ENCODE measurements at places on chromosomes 1 and 21. TPM values are rescaled to one million over a fixed set of nuclear protein-coding genes. Genes with fewer than 3 reads are reported as not detected.

- H3K4me1 ChIP-seq: peaks cover 9% of the 10 kb centered on the region
- H3K27me3 ChIP-seq: no peaks in the 10 kb centered on the region
- no peaks in the 10 kb centered on the region for H3K36me3 ChIP-seq
Observed at GRCh38 chr1:47572731-47573430, 135.0 kb downstream of the FOXD2 start.

- H3K27ac ChIP-seq: no peak overlapping the region
- no peak for DNase-seq
- no peaks in the 10 kb centered on the region for H3K36me3 ChIP-seq
- no peaks in the 10 kb centered on the region for H3K4me1 ChIP-seq
Observed at GRCh38 chr1:97565886-97566285, 354.9 kb downstream of the DPYD start.

DNA sequence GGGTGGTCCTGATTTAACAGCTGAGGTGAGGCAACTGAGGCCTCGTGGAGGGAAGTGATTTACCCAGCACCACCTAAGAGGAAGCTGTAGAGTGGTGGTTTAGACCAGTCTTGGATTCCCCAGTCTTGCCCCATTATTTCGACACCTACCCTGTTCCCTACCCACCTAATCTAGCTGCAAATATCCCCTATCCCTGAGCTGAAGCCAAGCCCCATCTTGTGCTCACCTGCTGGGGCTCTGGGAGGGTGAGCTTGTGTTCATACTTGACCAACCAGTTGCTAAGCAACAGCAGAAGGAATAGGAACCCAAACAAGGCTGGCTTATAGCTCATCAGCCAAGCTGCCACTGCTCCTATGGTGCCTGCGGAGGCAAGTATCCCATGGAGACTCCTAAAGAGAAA is 2.0 kb downstream of the TEX46 start:
- no peaks in the 10 kb centered on the region for H3K27me3 ChIP-seq
- no peaks in the 10 kb centered on the region for H3K4me1 ChIP-seq
- DNase-seq: no peak
- no peak overlapping the region for H3K27ac ChIP-seq
- H3K36me3 ChIP-seq: no peaks in the 10 kb centered on the region

The DCDC2B gene
- not detected for total RNA-seq

The NCF2 gene
- total RNA-seq: 5.0 TPM

DNA sequence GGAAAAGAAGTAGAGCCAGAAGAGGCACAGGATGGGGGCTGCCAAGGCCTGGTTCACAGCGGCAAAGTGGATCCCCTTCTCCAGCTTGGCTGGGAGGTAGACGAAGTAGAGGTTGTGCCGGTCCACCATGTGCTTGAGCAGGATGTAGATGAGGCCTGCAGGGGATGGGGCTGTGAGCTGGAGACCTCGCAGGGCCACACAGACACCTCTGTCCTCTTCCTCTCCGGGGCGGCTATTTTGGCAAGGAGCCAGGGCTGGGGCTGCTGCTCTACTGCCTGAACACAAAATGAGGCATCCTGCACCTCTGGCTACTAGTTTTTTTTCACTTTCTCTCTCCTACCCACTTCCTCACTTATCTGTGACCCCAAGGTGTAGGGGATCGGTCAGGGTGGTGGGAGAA is 32.3 kb downstream of the TMEM63A start:
- H3K4me3 ChIP-seq: no peak overlapping the region
- H3K27me3 ChIP-seq: no peaks in the 10 kb centered on the region
- no peak overlapping the region for H3K27ac ChIP-seq
- DNase-seq: no peak
- H3K36me3 ChIP-seq: peaks cover 48% of the 10 kb centered on the region
- H3K4me1 ChIP-seq: peaks cover 3% of the 10 kb centered on the region

DNA sequence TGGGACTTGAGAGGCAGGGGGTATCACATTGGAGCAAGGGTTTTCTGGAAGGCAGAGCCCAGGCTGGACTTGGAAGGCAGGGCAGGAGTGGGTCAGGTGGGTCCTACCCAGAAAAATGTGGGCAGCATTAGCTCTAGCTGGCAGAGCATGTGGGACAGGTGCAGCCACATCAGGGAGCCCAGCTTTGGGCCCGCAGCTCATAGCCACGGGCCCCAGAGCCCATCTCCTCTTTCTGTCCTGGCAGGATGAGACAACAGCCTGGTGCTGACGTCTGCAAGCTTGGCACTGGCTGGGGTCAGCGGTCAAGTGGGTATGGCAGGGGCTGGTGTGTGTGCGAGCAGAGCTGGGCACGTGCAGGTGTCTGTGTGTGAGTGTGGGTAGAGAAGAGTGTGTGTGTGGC is 154.7 kb downstream of the GRIK3 start:
- no peak overlapping the region for H3K27ac ChIP-seq
- no peak overlapping the region for H3K4me3 ChIP-seq
- no peaks in the 10 kb centered on the region for H3K36me3 ChIP-seq
- no peaks in the 10 kb centered on the region for H3K27me3 ChIP-seq

- H3K27me3 ChIP-seq: no peaks in the 10 kb centered on the region
- no peaks in the 10 kb centered on the region for H3K4me1 ChIP-seq
- no peak overlapping the region for H3K4me3 ChIP-seq
- DNase-seq: no peak
- H3K27ac ChIP-seq: no peak overlapping the region
Observed at GRCh38 chr1:210730023-210730422, 401.3 kb downstream of the HHAT start.

The PSRC1 gene
- 0.19 TPM for total RNA-seq

The KRTAP7-1 gene
- not detected for total RNA-seq

DNA sequence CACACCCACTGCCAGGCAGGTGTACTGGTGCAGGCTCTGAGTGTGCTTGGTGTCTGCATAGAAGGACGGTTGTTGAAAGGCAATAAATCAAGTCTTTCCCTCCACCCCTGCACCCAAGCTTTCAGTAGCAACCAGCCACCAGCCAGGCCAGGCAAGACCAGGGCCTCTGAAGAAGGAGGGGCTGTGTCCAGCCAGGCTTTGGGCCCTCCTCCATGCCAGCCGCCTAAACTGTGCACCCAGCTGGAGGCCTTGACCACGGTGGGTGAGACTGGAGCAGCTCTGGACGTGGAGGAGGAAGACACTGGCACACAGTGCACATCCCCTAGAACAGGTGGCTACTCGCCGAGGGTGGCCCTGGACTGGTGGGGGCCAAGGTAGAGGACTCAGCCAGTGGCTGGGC is 4.9 kb downstream of the OLIG2 start:
- peaks cover 2% of the 10 kb centered on the region for H3K4me1 ChIP-seq
- H3K27me3 ChIP-seq: peaks cover 78% of the 10 kb centered on the region
- no peak overlapping the region for H3K4me3 ChIP-seq
- no peak overlapping the region for H3K27ac ChIP-seq
- no peak for DNase-seq

Data from gastrocnemius medialis (tissue), 4 donors.